Omental fat pad (tissue), 4 donors: ENCODE measurements at places on chromosomes 13 and 19.

DNA sequence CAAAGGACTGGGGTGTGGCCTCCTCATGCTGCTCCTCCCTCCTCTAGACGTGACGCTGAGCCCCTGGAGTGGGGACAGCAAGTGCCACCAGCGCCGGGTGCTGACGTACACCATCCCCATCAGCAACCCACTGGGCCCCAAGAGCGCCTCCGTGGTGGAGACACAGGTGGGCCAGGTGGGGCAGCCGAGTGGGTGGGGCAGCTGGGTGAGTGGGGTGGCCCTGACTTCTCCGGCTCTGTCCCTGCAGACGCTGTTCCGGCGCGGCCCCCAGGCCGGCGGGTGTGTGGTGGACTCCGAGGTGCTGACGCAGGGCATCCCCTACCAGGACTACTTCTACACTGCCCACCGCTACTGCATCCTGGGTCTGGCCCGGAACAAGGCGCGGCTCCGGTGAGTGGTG is 11.1 kb upstream of the SCN1B start:
- DNase-seq: no peak

DNA sequence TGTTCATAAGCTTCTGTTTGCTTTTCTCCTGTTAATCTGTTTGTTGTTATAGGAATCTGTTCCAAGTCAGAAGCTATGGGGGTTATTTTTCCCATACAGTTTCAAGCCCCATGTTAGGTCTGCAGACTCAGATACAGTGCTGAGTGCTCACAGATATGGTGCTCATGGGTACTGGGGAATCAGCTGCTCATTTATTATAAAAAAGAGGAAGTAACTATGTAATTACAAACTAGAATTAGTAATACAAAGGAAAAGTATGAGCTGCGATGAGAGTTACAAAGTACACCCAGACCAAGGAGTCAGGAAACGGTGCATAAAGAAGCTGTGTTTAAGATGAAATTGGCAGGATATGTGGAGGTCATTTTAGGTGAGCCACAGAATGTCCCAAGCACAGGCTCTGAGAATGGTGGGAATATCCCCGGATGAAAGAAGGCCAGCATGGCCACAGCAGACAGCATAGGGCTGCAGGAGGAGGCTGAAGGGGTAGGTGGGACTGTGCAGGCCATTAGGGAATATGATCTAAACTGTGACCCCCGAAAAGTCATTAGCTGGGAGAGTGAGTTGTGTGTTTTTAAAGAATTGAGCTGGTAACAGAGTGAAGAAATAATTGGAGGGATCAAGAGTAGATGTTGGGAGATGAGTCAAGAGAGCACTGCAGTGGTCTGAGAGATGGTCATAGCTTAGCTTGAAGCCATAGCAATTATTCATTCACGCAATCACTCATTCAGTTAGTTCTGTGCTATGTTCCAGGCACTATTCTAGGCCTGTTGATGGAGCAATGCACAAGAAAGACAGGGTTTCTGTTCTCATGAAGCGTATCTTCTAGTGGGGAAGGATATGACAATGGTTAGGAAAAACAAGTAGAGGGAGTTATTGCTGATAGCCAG is 177.4 kb upstream of the UBL3 start:
- DNase-seq: no peak

DNA sequence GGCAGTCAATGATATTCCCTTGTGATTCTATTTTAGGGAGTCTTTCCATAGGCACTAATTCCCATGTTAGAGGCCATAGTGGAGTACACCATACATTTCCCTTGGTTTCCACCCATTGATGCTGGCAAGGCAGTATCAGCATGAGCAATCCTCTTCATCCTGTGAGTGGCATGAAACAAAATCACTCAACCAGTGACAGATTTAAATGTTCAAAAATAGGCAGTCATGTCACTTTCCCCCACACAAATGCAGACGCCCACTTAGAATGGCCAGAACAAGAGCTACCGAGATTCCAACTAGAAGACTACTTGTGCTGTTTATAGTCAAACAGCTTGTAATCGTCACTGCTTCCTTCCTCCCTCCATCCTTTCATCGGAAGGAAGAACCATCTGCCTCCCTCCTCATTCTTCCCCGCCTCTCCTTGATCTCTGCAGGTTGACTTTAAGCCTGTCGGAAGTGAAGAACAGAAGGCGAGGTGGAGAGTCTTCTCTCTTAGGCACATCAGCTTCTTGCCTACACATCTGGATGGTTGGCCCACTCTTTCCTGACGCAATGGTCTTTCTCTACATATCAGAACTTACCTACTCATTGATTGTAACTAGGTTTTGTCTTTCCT is 22.6 kb downstream of the RASL11A start:
- no peak for DNase-seq

DNA sequence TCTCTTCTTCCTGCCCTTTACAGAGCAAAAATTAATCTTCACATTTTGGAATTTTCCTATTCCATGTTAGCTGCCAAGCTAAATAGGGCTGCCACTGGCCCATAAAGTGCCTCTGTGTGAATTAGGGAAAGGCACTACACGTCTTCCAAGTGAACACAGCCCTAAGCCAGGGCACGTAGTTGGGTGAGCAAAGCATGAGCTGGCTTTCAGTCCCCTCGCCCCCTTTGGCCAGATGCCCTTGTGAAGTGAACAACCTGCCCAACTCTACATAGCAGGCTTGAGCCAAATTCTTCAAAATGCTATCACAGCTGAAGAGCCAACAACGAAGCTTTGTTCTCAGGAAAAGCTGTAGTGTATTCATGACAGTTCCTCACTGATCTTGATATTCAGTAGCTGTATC is 213.1 kb downstream of the OXGR1 start:
- no peak for DNase-seq

- no peak for DNase-seq
Observed at GRCh38 chr13:100476963-100477362, 111.6 kb downstream of the GGACT start.

DNA sequence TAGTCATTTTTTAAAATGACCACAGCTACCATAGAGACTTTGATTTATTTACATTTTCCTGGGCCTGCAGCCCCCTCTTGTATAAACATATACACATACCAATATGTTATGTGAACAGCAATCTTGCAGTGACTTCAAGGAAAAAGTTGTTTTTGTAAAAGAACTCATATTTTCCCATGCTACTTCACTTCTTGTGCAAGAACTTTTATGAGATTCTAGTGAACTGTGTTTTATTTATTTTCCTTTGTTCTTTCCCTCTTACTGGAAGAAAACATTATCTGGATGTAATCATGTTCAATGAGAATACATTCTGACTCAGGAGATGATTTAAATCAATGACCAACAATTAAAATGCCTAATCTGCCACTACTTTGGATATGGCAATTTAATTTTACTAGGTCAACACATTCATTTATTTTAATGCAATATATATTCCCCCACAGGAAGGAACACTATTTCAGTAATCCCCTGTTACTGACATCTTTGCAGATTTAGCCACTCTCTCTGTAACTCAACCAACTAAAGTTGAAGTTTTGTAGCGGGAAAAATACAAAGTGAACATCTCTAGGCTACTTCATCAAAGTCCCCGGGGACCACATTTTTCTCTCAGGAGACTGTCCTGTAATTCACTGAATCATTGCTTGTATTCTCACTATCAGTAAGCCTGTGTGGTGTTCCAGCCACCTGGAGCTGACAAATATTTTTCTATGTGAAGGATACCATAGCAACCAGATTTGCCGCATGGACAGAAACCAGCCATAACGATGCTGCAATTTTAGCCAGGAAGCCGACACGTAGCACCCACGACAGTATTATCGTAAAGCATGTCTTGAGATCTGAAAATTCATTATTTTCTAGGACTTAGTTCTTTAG is 90.5 kb downstream of the STARD13 start:
- no peak for DNase-seq

GRCh38 chr13:110286833-110287819 is 19.8 kb downstream of the COL4A1 start:
- no peak for DNase-seq

DNA sequence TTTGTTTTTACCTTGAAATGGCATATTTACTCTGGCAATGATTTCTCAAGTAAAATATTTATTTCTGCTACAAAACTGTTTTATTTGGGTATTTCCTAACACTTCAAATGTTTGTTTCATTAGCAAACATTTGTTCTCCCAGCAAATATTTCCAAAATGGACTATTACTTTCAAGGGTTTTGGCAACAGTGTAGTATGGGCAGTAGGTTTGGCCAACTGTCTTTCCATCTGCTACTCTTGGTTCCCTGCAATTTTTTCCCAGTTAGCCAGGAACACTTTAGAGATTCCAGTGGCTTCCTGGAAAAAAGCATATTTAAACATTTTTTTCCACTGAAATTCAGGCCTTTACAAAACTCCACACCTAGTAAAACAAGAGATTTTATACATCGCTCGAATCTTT is 466.6 kb downstream of the SLITRK6 start:
- DNase-seq: no peak

DNA sequence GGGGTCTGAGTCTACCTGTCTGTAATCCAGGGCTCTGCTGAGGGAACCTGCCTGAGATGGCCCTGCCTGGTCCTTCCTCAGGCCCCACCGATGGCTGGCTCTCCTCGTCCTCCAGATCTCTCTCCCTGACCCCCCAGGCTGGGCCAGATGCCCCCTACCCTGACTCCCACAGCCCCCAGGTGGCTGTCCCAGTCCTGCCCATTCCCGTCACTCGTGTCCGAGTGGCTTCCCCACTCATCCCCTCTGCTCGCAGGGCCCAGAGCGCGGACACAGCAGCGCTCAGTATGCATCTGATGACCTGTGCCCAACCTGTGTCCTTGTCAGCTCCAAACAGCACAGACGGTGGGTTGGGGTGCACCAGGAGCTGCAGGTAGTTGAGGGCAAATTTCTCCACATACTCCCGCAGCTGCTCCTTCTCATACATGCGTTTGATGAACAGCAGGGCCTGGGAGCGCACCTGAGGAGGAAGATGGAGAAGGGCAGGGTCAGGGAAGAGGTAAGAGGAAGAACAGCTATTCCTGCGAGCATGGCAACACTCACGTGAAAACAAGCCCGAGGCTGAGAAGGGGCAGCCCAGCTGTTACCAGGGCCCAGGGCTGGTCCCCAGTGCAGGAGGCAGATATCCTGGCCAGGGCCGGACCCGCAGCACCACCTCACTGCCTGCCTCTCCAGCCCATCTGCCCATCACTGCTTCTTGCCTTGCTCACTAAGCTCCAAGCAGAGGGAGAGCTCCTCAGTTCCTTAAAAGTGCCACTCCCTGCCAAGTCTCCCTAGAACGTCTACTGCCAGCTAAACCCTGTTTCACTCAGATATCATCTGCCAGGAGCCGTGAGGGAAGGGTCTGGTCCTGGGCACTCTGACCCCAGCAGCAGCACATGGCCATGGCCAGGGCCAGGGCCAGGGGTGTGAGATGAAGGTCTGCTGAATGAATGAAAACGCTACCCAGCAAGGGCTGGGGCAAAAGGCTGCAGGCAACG is 11.1 kb upstream of the RSPH6A start:
- DNase-seq: no peak

- no peak for DNase-seq
Observed at GRCh38 chr19:46678110-46678732, 17.2 kb upstream of the DACT3 start.

DNA sequence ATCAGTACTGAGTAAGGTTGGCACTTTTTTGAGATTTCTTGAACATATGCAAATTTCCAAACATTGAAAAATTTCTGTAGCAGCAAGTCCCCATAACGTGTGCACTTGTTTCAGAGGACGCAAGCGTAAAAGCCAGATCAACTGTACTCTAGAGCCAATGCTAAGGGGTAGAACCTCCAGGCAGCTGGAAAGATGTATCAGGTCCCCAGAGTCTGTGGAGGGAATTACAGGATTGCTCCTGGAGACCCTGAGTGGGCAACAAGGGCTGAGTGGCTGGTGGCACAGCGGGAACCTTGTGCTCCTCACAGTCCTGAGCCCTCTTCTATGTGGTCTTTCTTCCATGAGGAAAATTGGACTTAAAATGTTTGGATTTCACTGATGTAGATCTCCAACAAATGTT is 53.9 kb upstream of the AMER2 start:
- DNase-seq: no peak

- no peak for DNase-seq
Observed at GRCh38 chr19:46546194-46546896, 50.7 kb upstream of the PNMA8B start.

DNA sequence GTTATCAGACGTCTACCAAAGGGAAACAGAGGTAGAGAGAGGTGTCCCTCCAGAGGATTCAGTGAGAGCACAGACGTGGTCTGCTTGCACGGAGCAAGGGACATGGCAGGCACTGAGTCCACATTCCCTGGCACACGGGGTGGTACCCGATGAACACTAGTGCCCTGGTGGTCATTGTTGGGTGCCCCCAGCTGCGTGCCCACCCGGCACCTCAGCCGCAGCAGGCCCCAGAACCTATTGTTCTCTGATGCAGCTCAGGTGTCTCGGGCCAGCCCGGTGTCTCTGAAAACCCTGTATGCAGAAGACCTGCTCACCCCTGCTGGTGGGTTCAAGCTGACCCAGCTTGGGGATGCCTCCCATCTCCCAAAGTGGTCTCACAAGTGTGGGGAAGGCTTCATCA is 11.9 kb downstream of the SUGP1 start:
- DNase-seq: no peak

DNA sequence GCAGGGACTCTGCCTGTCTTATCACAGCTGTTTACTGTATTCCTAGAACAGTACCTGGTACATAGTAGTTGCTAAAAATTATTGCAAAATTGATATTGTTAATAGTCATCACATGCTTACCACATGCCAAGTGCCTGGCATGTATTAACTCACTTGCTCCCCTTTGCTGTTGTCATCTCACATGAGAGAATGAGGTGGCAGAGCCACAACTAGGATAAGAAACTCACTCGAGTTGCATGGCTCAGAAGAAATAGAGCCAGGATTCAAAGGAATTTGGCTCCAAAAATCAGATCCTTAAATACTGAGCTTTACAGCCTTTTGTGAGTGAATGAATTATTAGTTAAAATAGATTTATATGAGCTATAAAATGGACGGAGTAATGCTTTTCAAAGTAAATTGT is 42.6 kb downstream of the B3GLCT start:
- DNase-seq: no peak

GRCh38 chr19:4038661-4039423 is 27.9 kb downstream of the ZBTB7A start:
- no peak for DNase-seq

DNA sequence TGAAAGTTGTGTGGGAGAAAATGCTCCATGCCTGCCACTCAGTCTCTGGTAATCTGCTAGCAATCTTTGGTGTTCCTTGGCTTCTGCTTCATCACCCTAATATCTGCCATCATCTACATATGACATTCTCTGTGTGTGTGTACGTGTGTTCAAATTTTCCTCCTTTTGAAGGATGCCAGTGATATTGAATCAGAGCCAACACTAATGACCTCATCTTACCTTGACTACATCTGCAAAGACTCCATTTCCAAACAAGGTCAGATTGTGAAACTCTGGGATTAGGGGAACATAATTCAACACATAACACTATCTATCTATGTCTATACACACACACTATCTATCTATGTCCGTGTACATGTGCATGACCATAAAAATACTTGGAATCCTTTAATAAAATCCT is 81.4 kb upstream of the IRS2 start:
- DNase-seq: no peak

- DNase-seq: no peak
Observed at GRCh38 chr13:112893207-112893569, 75.8 kb upstream of the MCF2L start.

- no peak for DNase-seq
Observed at GRCh38 chr13:28471421-28471820, 23.5 kb downstream of the FLT1 start.

GRCh38 chr19:18520848-18521691 is 800 bp downstream of the ELL start:
- no peak for DNase-seq
